ENCODE measurements at places on chromosomes 7 and 10.

DNA sequence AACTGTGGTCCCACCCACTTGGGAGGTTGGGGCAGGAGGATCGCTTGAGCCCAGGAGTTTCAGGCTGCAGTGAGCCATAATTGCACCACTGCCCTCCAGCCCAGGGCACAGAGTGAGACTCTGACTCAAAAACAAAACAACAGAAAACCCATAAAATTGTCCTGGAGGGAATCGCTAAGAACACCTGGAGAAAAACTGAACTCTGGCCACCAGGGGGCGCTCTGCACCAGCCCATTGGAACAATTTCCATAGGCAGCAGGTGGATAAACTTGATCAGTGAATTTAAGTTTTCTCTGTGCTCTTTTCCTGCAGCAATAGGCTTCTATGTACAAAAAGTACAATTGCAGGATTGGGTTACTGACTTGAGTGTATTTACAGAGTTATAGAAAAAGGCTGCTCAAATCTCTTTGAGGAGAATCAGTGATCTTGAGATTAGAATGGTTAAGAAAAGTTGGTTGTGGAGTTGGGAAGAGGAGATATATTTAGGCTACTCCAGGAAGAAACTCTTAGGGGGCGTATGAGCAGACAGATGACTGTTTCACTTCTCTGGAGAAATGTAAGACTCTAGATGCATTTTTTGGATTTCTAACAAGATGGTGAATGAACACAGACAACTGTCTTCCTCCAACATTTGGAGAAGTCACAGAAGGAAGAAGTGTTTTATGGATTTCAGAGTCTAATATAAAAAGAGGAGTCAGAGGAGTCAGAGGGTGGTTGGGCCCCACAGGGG, 274.9 kb upstream of the GALNT17 start:
- DNase-seq: peak; percentile 11

DNA sequence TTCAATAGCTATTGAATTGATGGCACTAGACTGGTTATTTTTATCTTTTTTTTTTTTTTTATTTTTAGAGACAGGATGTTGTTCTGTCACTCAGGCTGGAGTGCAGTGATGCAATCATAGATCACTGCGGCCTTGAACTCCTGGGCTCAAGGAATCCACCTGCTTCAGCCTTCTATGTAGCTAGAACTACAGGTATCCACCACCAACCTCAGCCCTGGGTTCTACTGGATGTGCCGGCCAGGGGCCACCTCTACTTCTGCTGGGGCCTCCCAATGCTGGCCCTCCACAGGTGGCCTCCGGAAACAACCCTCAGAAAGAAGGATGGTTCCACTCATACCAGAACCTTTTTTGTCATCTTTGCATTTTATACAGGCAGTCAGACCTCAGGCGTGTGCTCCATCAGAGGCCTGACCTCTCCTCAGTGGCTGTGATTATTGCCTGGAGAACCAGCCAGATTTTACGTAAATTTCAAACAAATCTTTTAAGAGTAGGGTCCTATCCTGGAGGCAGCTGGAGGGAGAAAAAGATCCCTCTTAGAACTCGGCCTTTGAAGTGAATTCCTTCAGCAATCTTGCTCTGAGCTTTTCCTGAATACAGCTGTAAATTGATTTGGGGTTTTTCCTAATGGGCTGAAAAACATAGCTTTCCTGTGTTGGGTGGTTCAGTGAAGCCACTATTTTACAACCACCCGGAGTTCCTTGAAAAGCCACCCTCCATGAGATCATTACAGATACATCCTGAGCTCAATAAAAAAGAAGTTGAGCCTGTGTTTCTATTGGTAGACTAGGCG, 110.0 kb downstream of the SPAG6 start:
- DNase-seq: no peak

DNA sequence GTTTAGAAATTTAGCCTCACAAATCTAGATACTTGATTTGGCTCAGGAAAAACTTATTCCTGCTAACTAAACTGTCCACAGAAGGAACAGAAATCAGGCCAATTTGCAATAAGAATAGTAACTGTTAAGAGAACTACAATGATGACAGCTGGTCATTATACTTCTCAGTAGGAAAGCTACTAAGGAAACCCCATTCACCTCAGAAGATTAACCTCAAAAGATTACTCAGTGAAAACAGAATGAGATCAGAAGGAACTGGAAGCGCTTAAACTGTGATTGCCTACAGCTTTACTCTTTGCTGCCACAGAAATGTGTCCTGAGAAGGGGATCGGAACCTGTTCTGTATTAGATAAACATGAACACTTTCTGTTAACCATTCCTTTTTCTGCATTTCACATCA, 24.3 kb upstream of the DNAJB12 start:
- DNase-seq: no peak

DNA sequence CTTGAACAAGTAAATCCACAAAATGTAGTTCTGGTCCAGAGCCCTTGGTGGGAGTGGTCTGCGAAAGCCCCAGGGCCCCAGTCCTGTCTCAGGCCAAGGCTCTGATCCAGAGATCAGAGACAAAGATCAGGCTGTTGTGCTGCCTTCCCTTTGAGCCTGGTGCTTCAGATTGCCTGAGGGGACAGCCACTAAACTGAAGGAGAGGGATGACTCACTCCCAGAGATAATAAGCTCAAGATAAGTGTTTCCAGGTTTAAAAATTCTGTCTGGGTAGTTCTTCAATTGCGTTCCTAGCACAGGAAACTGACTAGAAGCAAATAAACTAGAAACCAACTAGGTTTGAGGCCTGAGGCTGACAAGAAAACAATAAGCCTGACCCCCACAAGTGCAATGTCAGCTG, 190.2 kb downstream of the RAMP3 start:
- DNase-seq: no peak

DNA sequence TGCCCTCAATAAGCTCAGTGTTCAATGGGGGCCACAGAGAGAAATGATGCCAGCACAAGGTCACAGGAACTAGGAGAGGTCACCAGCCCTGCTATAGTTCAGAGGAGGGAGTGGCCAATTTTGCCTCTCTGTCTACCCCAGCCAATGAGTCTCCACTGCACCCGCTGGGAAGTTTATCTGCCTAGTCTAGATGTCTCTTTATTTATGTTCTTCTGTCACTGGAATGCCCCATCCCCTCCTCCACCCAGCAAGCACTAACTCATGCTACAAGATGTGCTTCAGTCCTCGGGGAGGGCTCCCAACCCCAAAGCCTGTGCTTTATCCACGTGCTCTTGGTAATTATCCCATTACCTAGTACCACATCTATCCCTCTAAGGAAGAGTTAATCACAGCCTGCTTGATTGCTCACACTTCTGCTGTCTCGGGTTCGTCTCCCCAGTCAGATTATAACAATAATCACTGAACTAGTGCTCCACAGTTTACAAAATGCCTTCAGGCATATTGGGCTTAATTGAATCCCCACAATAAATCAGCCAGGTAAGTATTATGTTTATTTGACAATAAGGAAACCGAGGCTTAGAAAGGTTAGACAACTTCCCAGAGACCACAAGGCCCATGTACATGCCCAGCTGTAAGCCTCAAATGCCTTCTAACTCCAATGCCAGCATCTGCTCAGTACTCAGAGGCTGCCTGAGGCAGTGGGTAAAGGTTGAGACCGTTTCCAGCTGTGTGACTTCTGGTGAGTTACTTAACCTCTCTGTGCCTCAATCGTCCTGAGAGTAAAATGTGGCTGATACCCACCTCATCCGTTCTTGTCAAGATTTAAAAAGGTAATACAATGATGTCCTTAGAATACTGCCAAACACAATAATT, 3.9 kb downstream of the HIP1 start:
- DNase-seq: no peak

GRCh38 chr10:89279421-89279869, 22.4 kb upstream of the IFIT2 start:
- no peak for DNase-seq

DNA sequence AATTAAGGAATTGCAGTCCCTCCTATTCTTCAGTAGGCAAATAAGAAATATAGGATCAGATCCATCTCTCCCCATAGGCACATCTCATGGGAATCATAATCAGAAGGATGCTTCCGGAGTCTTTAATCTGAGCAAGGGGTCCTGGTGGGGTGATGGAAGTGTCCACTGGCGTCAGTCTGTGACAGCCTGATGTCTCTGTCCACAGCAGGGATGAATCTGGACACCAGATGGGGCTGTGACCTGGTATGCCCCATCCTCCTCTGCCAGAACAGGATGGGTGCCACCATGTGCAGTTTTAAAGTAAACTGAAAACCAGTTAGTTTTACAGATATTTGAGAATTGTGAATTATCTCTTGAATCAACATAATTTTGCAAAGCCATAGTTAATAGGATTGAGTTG, 148.7 kb downstream of the C1GALT1 start:
- no peak for DNase-seq

DNA sequence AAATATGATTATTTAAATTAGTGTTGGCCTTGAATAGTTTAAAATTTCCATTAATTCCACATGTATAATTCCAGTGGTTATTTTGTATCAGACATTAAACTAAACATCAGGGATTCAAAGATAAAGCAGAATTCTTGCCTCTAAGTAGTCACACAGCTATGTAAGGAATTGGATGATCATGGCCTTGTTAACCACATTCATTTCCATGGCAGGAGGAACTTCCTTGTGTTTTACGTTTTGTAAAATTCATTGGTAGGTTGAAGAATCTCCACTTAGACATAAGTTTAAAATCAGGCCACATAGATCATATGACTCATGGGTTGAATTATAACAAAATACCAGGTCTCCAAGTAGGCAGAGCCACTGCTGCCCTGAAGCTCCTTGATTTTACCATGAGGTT, 289.7 kb downstream of the PLXDC2 start:
- no peak for DNase-seq

DNA sequence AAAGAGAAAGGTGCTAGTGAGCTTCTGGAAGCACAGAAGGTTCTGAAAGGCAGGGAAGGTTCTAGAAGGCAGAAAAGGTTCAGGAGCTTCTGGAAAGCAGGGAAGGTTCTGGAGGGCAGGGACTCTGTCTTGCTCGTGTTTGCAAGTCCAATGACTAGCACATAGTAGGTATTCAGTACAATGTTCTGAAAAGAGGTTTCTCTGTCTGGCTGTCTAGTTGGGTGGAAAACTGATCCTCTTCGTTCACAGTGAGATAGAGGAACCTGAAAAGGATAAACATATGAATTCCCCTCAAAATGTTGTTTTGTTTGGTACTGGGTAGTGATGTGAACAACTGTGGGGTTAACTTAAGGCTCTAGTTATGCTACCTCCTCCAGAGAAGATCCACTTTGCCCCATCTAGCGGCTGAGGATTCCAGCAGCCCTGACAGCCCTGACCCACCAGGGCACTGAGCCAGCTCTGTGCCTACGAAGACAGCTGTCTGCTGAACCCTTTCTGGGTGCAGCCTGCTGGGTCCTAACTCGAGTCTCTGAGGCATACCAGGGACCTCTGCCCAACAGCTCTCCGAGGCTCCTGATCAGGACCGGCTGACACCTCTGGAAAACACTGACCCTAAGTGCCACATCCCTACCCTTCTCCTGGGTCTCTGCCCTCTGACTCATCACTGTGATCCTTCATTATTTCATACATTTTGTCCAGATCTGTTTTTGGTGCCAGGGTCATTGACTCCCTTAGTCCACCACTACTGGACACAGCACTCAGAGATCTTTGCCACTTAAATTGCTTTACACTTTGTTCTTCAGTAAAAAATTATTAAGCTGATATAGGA, 15.4 kb downstream of the PTPRN2 start:
- DNase-seq: no peak

DNA sequence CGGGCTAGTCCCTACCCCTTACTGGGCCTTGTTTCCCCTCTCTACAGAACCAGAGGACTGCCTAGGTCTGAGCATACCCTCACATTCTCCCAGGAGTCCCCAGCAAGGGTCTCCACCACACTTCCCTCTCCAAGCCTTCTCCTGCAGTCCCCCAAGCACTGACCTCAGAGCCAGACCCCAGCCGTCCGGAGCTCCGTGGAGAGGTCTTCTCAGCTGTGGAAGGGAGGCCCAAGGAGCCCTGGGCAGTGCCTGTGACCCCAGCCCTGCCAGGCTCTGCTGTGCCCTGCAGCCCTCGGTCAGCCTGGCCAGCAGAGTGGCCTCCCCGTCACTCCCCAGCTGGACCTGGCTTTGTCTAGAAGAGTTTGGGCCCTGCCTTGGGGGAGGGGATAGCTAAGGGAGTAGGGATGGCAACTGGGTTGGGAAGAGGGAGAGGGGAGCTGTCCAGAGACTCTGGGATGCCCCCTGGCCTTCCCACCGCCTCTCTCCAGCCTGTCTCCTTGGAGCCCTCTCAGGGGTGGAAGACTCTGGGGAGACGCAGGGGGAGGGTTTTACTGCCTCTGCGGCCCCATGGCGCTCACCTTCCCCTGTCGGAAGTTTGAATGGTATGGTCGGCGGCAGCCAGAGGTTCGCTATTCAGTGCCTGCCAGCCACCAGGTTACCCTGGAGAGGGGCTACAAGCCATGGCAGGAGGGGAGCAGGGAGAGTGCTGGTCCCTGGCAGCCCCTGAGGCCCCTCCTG, at the start of gene C10orf105:
Gene C10orf105, minus strand, starts transcription at position 315 of the 738 bp plus-strand sequence. CDS start 3,441 bp downstream, outside the sequence.
- DNase-seq: no peak

GRCh38 chr10:132861884-132862461, 76.0 kb upstream of the NKX6-2 start:
- no peak for DNase-seq

- DNase-seq: no peak
Measured at GRCh38 chr7:98998821-98999725, 120.7 kb downstream of the TRRAP start.

- no peak for DNase-seq
Measured at GRCh38 chr7:116139007-116139406, 71.3 kb upstream of the TES start.

DNA sequence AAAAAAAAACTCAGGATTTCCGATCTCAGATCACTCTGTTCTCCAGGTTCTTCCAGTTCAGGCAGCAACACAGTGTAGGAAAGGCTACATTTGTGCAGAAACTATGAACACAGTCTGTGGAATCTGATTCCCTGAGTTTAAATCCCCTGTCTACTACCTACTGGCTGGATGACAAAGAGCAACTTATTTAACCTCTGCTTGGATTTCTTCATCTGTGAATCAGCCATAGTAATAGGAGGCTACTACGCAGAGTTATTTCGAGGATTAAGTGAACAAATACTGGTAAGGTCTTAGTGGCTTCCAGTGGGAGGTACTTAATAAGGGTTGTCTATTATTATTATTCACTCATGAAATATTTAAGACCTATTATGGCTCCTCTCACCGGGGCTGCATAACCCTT, 44.3 kb upstream of the PDCD4 start:
- no peak for DNase-seq

DNA sequence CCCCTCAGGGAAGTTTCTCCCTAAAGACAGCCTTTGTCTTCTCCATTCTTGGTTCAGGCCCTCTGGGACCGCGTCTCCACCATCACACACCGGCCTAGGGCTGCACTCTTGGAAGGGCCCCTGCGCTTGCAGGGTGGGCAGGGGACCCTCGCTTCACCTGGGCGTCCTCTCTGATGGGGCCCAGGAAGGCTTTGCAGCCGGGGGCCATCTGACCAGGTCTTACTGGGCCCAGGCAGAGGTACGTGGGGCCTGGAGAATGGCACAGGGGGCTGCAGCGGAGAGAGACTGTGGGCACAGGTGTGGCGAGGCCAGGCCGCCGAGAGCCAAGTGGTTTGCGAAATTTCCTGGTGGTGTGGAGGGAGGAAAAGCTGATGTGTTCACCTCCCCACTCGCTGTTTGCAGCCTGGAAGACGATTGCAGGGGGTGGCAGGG, 44.4 kb downstream of the ALOX5 start:
- no peak for DNase-seq

Data from activated CD4-positive, CD25-positive, alpha-beta regulatory T cell (primary cell).